ENCODE measurements at places on chromosomes 6 and 20. TPM values are rescaled to one million over a fixed set of nuclear protein-coding genes. Genes with fewer than 3 reads are reported as not detected.

Gene HAO1
- polyA plus RNA-seq = not detected

Gene SLC17A3
- polyA plus RNA-seq = 0.35 TPM

Gene TPD52L1
- polyA plus RNA-seq = 18.8 TPM

Gene ADGB
- not detected for polyA plus RNA-seq

Gene TINAG
- not detected for polyA plus RNA-seq

Gene IL17F
- not detected for polyA plus RNA-seq

Gene SYCP2
- polyA plus RNA-seq = 0.70 TPM

Gene CAP2
- polyA plus RNA-seq = 5.0 TPM

Gene ZC3H12D
- 0.45 TPM for polyA plus RNA-seq

Gene HLA-DRB5
- 0.41 TPM for polyA plus RNA-seq

Gene CGA
- polyA plus RNA-seq = not detected

Gene ABHD16B
- polyA plus RNA-seq = 0.57 TPM

Gene OR2H2
- polyA plus RNA-seq = not detected

Gene PRKN
- polyA plus RNA-seq = 3.0 TPM

Gene SLC26A8
- 0.10 TPM for polyA plus RNA-seq

Gene NEU1
- polyA plus RNA-seq = 61.1 TPM

Gene C2
- polyA plus RNA-seq = 32.6 TPM

Gene KCNG1
- polyA plus RNA-seq = 0.47 TPM

Gene SLC2A10
- 18.4 TPM for polyA plus RNA-seq

Gene UTRN
- 27.6 TPM for polyA plus RNA-seq

Gene ACTL10
- not detected for polyA plus RNA-seq

Gene OR12D3
- not detected for polyA plus RNA-seq

Gene DDX43
- 0.83 TPM for polyA plus RNA-seq

Gene GSTA2
- polyA plus RNA-seq = 2.0 TPM

Gene STX16
- 42.5 TPM for polyA plus RNA-seq

Gene BIRC7
- not detected for polyA plus RNA-seq

Gene PKIB
- polyA plus RNA-seq = 0.97 TPM

Gene HNF4A
- polyA plus RNA-seq = 0.07 TPM

Gene CGAS
- polyA plus RNA-seq = 2.3 TPM

Gene MAPK13
- polyA plus RNA-seq = 8.0 TPM

Gene DDRGK1
- polyA plus RNA-seq = 38.5 TPM

Gene MICB
- 0.48 TPM for polyA plus RNA-seq

Gene RIPPLY2
- 0.40 TPM for polyA plus RNA-seq

Gene TTBK1
- not detected for polyA plus RNA-seq

Gene TP53TG5
- polyA plus RNA-seq = 0.02 TPM

Gene RBM39
- 269 TPM for polyA plus RNA-seq

Gene MOXD1
- 0.31 TPM for polyA plus RNA-seq

Gene SLC17A2
- polyA plus RNA-seq = not detected

Gene SEL1L2
- polyA plus RNA-seq = 2.8 TPM

Gene UNC5CL
- 0.91 TPM for polyA plus RNA-seq

Gene MYMX
- 0.40 TPM for polyA plus RNA-seq

Gene MAS1
- polyA plus RNA-seq = 0.32 TPM

Gene RBPJL
- not detected for polyA plus RNA-seq

Gene SIRPB2
- 1.4 TPM for polyA plus RNA-seq

Gene CDSN
- 0.05 TPM for polyA plus RNA-seq

Gene CST4
- not detected for polyA plus RNA-seq

Gene CALHM4
- polyA plus RNA-seq = 0.38 TPM

Gene RHAG
- polyA plus RNA-seq = not detected

Gene F13A1
- polyA plus RNA-seq = 124 TPM

Gene SLC35F1
- 2.5 TPM for polyA plus RNA-seq

Gene ZSCAN23
- polyA plus RNA-seq = 2.3 TPM

Gene TUBB2B
- polyA plus RNA-seq = 0.67 TPM

Gene BACH2
- 3.2 TPM for polyA plus RNA-seq

Gene BEND6
- polyA plus RNA-seq = 2.2 TPM

Gene NR2E1
- polyA plus RNA-seq = 0.02 TPM

Gene CRNKL1
- 12.7 TPM for polyA plus RNA-seq

Gene NHSL1
- polyA plus RNA-seq = 5.8 TPM

Gene LZTS3
- 22.8 TPM for polyA plus RNA-seq

Gene HLA-A
- polyA plus RNA-seq = 511 TPM
